ENCODE measurements at places on chromosomes 2 and 18.
A peak's percentile ranks its signal among the peaks of the same experiment; 100 is the strongest.

DNA sequence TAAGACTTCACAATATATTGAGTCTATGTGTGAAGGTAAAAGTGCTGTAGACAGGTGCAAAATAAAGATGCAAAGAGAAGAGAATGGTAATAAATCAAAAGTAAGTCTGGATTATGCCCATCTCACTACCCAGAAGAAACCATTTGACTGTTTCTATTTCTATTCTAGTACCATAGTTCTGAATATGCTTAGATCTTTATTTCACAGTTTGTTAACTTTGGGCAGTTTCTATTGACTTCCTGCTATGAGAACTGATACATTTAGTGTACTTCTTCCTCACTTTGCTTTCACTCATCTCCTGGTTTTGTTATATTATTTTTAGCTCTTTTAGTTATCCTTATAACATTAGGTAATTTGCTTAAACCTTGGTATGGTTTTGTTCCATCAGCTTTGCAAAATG is 94.9 kb downstream of the HS1BP3 start:
- DNase-seq: no peak

DNA sequence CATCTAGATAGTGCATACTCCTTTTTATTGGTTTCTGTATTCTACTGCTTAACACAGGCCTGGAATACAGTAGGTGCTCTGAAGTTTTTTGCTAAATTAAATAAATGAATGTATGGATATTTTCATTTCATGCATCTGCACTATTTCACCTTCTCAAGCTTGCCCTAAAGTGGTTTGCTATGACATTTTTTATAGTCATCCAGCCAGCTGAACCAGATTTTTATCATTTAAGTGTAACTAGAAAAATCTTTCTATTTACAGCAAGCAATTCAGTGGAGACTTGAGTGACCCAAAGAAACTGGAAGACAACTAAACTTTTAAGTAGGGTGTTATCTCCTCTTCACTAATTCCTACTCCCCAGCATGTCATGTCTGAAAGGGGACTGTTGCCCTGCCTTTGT is 354.9 kb downstream of the OSR1 start:
- DNase-seq: no peak

- DNase-seq: peak; percentile 49
Observed at GRCh38 chr18:41745166-41746049, 209.6 kb upstream of the PIK3C3 start.

GRCh38 chr18:27996801-27997272 is 180.1 kb downstream of the CDH2 start:
- DNase-seq: peak; percentile 31

DNA sequence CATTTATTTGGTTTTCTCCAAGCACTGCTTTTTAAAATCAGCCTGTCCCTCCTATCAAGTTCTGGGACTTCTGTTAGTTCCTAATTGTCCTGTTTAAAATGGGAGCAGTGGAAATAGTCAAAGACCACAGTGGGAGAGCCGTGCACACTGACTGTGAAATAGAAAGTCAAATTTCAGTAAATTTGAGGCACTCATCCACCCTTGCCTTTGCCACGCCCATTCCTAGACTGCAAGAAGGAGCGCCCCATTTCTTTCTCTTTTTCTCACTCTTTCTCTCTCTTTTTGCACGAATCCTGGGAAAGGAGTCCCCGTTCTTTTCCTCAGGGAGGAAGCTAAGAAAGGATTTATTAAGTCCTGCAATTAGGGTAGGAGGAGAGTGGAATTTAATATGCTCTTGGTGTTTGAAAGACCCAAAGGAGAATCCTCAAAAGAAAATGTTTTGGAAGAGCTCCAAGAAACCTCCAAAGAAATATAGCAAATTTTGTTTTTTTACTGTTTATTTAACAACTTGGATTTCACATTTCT is 7.5 kb downstream of the COL6A3 start:
- no peak for DNase-seq

- DNase-seq: no peak
Observed at GRCh38 chr2:232466221-232466620, 10.3 kb downstream of the ALPI start.

DNA sequence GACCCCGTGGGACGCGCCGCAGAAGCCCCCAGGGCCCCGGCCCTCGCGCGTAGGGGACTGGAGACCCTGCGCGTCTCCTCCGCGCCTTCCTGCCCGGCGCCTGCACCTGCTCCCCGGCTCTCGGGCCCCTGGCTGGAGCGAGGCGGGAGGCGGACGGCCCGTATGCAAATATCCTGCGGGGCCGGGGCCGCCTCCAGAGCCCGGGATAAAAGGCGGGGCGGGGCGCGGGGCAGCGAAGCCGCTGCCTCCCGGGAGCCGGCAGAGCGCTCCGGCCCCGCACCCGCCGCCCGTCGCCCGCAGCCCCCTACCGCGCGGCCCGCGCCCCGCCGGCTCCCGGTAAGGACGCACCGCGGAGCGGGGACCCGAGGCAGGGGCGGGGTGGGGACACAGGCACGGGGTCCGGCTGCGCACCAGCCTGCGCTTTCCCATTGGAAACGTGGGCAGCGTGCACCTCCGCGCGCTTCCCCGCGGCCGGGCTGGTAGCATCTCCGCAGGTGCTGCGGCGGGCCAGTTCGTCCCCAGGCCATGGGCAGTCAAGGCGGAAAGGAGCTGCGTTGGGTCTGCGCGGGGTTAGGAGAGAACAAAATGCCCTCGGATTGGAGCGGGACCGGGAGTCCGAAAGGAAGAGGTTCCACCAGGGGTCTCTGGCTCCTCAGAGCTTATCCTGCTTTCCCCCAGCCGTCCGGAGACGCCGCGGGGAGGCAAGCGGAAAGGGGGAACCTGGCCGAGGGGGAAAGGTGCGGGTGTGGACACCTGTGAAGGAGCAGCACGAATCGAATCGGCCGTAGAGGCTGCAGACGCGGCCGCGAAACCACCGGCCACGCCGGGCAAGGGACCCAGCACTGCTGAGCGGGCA is at the start of gene ATP6V1C2:
Gene ATP6V1C2, plus strand, starts transcription at position 235 of the 856 bp plus-strand sequence. CDS start 1,220 bp downstream, outside the sequence.
- no peak for DNase-seq

DNA sequence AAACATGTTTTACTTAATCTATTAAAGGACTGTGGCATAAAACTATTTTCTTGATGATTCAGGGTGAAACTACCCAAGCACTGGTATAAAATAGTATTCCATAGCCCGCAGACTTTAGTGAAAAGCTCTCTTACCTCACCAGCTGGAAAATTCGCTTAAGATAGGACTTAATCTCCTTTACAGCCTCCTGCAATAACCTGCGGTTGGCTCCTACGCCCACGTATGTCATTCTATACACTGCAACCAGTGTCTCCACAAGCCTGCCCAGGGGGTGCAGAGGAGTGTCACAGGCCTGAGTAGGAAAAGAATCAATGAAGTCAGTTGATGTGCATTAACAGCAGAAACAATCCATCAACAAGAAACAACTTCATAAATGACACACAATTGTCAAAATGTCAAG is 11.3 kb upstream of the MPP4 start:
- DNase-seq: no peak

GRCh38 chr2:142038826-142039225 is 92.0 kb downstream of the LRP1B start:
- DNase-seq: peak; percentile 27

DNA sequence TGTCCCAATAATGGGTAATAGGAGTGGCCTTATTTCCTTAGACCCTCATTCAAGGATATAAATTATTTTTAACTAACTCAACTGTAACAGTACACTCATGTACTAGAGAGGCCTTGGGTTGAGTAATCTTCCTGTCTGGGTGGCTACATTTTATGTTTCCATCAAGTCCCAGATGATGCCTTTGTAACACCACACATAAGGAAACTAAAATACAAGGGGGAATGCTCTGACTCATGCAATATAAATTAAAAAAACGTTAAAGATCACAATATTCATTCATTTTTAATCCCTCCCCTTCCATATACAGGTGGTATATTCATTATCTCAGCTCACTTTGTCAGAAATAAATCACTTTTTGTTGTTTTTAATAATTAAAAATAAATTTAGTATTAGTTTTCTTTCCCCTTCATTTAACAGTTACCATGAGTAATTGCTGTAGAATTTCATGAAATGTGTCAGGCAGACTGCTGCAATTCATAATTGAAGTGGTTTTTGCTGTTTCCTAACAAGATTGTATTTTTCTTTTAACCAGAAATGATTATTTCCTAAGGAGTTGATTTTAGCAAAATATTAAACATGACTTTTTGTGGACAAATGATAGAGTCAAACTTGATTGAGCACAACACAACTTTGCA is 1403.6 kb downstream of the SUCLG1 start:
- peak; percentile 94 for DNase-seq

- no peak for DNase-seq
Observed at GRCh38 chr18:12468445-12468844, 60.7 kb downstream of the PRELID3A start.

GRCh38 chr18:22640281-22640842 is 222.6 kb upstream of the CTAGE1 start:
- DNase-seq: no peak

DNA sequence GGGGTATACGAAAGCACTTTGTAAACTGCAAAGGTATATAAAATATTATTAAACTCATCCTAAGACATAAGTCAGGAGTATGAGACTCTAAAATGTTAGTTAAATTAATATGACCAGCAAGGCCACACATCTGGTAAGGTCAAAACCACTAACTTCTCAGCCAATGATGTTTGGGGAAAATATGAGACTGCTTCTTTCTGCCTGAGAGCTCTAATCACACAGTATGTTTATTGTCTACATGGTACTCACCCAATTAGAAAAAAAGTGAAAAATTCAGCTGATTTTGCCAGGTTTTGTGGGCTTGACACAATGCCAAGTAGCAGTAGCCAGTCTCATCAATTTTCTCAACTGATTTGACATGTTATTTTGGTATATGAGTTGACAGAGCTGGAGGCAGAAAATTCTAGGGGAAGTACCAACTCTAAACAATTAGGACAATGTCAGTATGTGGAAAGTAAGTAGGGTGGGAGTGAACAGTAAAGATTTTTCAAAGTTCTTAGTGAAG is 87.3 kb downstream of the ALK start:
- DNase-seq: no peak

GRCh38 chr18:13500227-13500865 is 226.0 kb downstream of the FAM210A start:
- DNase-seq: peak; percentile 89

- DNase-seq: no peak
Observed at GRCh38 chr2:239811806-239812560, 213.2 kb downstream of the NDUFA10 start.

GRCh38 chr2:190882856-190883582 is 2.4 kb downstream of the GLS start:
- no peak for DNase-seq

GRCh38 chr2:168713325-168713724 is 89.1 kb upstream of the NOSTRIN start:
- no peak for DNase-seq

DNA sequence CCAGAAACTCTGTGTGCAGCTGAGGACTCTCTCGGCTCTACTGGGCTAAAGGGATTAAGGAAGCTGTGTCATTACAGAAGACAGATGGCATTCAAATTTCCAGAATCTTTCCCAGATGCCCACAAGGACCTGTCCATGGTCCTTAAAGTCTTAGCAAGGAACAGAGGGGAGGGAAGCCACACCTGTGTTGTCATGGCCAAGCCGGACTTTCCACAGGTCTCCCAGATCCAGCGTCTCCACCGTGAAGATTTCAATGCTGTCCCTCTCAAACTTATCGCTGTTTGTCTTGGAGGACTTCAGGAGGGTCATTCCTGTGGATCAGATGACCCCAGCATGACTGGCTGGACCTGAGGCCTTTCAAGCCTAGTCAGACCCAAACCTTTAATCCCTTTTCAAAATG is 114.5 kb downstream of the LOXHD1 start:
- no peak for DNase-seq

DNA sequence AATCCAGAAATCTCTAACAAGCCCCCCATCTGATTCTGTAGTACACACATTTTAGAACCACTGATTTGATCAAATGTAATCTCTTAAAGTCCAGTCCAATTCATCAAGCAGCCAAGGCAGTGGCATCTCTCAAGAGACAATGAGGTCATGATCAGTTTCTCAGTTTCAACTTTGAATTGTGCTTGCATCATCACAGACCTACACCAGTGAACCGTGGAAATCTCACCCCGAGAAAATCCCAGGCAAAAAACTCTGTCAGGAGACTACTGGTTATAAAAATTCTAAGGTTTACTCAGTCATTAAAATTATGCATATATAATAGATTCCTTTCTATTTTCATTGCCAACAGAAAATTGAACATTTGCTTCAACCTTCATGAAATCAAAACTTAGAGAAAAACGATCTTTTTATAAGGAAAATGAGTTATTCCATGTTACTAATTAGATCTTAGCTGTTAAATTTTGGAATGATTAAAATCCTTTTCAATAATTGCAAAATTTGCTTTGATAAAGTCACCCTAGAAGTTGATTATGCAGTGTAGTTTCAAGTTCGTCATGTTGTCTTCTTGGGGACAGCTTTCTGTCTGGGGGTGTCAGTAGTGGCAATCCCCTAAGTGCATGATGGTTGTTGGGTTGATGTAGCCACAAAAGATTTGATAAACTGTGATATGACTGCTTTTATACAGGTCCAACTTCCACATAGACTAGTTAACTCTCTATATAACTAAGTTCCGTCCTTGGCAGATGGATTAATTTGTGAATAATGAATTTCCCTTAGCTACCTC is 235.0 kb downstream of the CAMKMT start:
- DNase-seq: no peak

- DNase-seq: peak; percentile 58
Observed at GRCh38 chr2:118274841-118275510, 186.7 kb downstream of the INSIG2 start.

DNA sequence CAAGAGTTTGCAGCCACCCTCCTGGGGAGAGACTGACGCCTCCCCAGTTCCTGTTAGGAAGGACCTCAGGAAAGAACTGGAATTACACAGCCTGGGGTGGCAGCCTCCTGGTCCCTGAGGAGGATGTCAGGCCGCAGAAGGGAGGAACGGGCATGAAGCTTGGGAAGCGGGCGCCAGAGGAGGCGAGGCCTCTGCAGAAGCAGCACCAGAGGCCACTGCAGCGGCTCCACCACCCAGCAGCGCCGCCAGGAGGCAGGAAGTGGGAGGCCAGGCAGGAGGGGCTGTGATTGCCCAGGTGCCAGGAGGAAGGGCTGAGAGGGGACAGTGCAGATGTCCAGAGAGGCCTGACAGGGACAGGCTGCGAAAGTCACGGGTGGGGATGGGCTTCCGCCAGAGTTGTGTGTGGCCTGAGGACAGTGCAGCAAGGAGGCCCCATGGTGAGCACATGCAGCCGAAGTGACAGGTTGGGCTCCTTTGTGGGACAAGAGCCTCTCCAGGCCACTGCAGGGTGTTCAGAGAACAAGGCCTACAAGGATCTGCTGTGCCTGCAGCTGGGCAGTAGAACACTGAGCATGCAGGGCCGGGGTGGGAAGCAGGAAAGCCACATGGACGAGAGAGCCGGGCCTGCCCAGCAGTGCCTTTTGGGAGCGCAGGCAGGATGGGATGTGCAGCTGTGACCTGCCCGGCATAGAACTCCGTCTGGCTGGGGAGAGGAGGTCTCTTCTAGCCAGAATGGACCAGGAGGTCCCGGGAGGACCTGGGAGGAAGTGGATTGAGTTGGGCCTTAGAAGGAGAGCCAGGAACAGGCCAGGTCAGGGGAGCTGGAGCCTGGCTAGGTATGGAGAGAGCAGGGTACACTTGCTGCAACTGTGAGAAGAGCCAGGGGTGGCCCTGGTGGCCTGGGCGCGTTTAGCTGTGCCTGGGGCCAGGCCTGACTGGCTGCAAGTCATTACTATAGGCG is 39.1 kb upstream of the ALPP start:
- DNase-seq: no peak

Data from fibroblast of skin of abdomen (primary cell).